ENCODE measurements at places on chromosomes 6 and 20.

DNA sequence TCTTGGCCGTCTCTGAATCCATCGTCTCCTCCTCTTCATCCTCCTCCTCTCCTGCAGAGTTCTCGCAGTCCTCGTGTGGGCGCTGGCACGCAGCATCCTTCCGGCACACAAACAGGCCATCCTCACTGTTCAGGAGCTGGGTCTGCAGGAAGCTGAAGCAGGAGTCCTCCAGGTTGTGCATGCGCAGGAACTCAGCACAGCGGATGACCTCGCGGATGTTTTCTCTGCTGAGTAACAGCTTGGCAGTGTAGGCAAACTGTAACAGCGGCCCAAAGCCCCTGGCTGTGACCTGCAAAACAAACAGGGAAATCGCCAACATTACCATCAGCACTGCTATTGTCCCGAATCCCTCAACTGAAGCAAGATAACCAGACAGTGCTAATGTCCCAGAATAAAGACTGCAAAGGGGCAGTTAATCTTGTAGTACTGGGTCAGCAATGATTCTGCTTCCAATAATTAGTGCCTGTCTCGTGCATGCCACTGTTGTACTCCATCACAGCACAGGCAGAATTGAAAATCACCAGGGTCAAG is 57.4 kb downstream of the GJA10 start:
- DNase-seq = no peak

DNA sequence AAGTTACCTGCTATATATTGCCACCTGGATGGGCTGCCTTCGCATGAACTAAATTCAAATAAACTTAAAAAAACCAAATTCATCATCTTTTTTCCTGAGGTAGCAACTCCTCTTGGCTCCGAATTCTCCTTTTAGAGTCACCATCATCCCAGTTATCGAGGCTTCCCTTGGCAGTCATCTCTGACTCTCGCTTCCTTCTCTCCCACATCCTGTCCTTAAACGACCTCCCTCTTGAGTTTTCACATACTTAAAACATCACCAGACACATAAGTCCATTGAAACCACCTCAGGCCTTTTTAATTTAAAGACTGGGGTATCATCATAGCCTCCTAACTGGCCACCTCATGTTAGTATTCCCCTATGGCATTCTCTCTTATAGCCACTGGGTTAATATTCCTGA is 296.1 kb upstream of the FLRT3 start:
- DNase-seq = no peak

DNA sequence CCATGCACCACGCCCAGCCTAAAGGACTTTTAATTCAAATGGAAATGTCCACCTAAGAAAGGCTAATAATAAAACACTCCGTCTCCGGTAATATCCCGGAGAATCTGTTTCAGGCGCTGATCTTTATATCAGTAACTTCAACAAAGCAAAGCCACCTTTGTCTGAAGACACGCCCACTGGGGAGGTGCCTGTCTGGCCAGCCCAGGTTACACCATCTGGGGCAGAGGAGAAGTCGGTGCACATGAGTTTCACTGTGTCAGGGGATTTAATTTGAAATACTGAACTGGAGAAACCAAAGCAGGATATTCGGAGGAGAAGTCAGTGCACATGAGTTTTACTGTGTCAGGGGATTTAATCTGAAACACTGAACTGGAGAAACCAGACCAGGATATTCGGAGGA is 9.4 kb downstream of the SERPINB6 start:
- DNase-seq = no peak

GRCh38 chr20:32829311-32830005 is 9.7 kb downstream of the MAPRE1 start:
- DNase-seq = no peak

- no peak for DNase-seq
These were observed 3.9 kb downstream of the OLIG3 start for GRCh38 chr6:137490006-137490905.

GRCh38 chr6:39876111-39876510 is 58.2 kb downstream of the MOCS1 start:
- no peak for DNase-seq

All from neural crest cell (in vitro differentiated cells).